ENCODE measurements at places on chromosomes 11 and 22.

GRCh38 chr11:83317757-83318690, 31.9 kb upstream of the CCDC90B start:
- DNase-seq, result no peak

- DNase-seq, result peak; percentile 74
These were observed 22.1 kb downstream of the LMO2 start for GRCh38 chr11:33869481-33870422.

DNA sequence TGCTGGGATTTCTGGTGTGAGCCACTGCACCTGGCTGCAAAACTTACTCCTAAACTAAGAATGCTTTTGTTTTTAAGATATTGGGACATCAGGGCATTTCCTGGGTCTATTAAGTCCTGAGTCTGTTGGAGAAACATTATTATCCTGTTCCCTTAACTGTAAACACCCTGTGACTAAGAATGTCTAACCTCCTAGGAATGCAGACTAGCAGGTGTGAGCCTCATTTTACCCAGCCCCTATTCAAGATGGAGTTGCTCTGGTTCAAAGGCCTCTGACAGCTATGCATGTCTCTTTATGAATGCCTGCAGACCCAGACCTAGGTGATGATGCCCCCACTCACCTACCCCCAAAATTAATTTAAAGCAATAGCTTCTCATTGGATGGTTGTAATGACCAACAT, 46.2 kb downstream of the DEPDC5 start:
- DNase-seq, result no peak

DNA sequence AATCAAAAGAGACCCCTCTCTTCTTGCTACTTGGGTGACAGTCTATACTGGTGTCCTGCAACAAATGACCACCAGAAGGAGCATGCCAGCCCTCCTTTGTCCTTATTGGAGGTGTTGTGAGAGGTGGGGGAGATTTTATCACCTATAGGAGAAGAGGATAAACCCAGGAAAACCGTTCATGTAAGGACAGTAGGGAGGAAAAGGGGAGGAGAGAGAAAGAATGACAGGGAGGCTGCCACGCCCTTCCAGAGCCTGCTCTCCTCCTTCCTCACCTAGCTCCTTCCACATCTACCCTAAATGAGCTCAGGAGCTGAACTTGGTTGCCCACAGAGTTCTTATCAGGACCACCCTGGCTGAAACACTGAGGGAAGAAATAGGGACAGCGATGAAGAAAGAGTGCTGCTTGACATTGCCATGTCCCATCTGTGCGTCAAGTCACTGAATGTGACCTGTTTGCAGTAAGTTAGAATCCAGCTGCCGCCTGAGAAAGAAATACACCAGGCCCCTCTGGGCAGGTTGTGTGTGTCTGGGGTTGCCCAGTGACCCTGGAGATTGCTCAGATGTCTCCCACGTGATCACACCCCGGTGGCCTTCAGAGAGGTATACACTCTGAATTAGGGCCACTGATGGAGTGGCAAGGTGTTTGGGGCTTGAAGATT, 40.4 kb upstream of the ETS1 start:
- no peak for DNase-seq

GRCh38 chr22:31332010-31332409, 14.1 kb downstream of the PATZ1 start:
- no peak for DNase-seq

DNA sequence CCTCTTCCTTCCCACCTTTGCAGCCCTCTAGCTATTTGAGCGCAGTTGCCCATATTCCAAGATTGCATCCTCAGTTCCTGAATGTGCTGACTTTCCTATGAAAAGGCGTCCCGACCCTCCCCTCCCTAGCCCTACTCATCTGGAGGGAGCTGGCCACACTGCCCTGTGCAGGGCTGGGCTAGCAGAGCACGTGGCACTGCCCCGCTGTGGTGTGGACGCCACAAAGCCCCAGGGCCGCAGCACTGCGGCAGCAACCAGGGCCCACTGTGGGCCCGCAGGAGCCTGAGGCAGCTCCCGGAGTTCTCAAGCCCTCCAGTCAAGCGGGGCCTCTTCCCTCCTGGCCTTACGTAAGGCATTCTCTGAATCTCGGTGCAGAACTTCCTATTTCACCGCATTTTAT, 27.6 kb downstream of the B3GAT1 start:
- no peak for DNase-seq
